ENCODE measurements at places on chromosomes 6 and 20. TPM values are rescaled to one million over a fixed set of nuclear protein-coding genes. Genes with fewer than 3 reads are reported as not detected.

Gene TMEM217
- 0.68 TPM for total RNA-seq

Gene CYP39A1
- total RNA-seq: 6.5 TPM

Gene C6orf58
- total RNA-seq: not detected

Gene PKIG
- total RNA-seq: 7.5 TPM

Gene SRMS
- total RNA-seq: 0.34 TPM

Gene LST1
- not detected for total RNA-seq

Gene HAO1
- total RNA-seq: not detected

Gene LZTS3
- 14.4 TPM for total RNA-seq

Gene MTO1
- 39.0 TPM for total RNA-seq

Gene SLC24A3
- total RNA-seq: 0.36 TPM

Gene VSTM2L
- 1.4 TPM for total RNA-seq

Gene KIAA1755
- total RNA-seq: not detected

Gene HRH3
- not detected for total RNA-seq

Gene RSPH3
- 6.8 TPM for total RNA-seq

Gene REM1
- total RNA-seq: not detected

Gene TINAG
- total RNA-seq: not detected

Gene CMTR1
- 27.7 TPM for total RNA-seq

Gene ETV7
- total RNA-seq: under 0.01 TPM

Gene NEDD9
- total RNA-seq: 8.5 TPM

Gene PGC
- total RNA-seq: not detected

Gene SLC25A27
- 11.7 TPM for total RNA-seq

Gene PLCB4
- 1.0 TPM for total RNA-seq

Gene GID8
- 59.8 TPM for total RNA-seq

Gene NHLRC1
- 2.7 TPM for total RNA-seq

Gene ULBP3
- total RNA-seq: 9.8 TPM

Gene CTAGE9
- not detected for total RNA-seq

Gene VWA7
- 1.00 TPM for total RNA-seq

Gene HEY2
- 0.34 TPM for total RNA-seq

All from nasal cavity respiratory epithelium epithelial cell of viscerocranial mucosa (primary cell).